NCI-H187 (cell line): ENCODE measurements at places on chromosomes 11 and 22.
A peak's percentile ranks its signal among the peaks of the same experiment; 100 is the strongest.

DNA sequence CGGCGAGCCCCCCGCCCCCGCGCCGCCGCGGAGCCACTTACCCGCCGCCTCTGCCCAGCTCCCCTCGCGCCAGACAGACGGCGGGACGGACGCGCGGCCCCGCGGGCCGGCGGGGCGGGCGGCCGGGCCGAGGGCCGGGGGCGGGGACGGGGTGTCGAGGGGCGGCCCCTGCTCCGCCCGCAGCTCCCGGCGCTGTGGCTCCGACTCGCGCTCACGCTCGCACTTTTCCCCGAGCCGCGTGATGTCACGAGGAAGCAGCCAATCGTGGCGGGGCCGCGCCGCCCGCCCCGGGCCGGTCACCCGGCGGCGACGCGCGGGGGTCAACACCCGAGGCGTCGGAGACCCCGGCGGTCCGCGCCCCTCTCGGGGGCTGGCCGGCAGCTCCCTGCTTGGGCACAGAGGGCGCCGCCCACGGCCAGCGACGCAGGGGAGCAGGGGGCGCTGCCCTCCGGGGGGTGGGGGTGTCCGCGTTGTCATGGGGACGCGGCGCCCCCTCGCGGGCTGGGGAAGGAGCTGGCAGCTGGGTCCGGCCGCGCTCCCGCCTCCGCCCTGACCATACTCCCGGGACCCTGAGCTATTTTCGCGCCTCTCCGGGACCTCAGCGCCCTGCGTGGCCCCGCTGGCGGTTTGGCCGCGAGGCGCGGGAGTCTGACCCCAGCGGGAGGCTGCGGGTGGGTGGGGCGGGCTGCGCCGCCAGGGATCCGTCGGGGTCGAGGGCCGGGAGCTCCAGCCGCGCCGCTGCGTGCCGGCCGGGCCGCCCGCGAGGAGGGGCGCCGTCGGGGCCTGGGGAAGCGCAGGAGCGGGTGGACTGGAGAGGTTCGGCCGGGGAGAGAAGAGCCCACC lies at the start of gene CHRM4:
Gene CHRM4 (minus strand): TSS at position 199 of the 843 bp plus-strand sequence. CDS start 5,219 bp downstream, outside the sequence.
- no peak for DNase-seq

GRCh38 chr22:26949193-26949592 lies 291.8 kb downstream of the MIAT start:
- no peak for DNase-seq

- DNase-seq = no peak
These were observed 5.5 kb upstream of the TMPRSS13 start for GRCh38 chr11:117934526-117935307.

DNA sequence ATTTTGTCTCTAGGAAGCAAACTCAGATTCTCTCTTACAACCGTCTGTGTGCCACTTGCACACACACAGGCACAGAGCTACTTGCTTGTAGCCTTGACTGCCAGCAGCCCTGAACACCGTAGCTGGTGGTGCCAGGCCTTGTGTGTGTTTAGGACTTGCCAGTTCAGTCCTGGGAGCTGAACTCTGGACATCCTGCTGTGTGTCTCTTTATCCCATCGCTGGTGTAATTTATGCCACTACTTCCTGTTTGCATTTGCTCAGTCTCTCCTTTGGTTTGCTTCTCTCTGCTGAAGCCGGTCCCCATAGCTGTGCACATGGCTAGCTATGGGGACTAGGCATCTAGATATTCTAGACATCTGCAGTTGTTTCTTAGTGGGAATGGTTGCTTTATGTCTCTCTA lies 24.0 kb downstream of the MARK2 start:
- DNase-seq = no peak

GRCh38 chr11:44943118-44943517 lies 7.6 kb downstream of the TP53I11 start:
- peak; percentile 57 for DNase-seq

- DNase-seq = no peak
These were observed 67.2 kb upstream of the TTC12 start for GRCh38 chr11:113247221-113247620.

DNA sequence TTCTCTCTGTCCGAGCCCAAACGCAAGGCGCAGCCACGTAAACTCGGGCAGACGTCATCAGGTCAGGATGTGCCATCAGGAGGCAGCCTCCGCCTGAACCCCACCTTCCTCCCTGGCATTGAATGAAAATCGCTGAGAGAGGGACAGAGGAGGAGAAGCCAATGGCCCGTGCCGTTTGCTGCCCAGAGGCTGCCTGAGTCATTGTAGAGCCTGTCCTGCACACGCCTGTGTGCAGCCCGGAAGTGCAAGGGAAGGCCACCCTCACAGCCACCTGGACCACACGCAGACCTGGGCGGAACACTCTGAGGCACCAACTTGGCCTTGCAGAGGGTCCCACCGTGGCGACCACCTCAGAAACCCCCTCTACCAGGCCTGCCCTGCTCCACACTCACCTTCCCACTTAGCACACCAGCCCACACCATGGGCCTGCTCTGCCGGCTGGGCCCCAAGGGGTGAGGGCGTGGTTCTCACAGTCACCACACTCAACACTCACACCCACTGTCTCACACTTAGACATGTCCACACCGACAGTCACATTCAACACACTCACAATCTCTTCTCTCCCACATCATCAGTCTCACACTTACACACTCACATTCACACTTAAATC lies 9.1 kb downstream of the CHID1 start:
- no peak for DNase-seq

DNA sequence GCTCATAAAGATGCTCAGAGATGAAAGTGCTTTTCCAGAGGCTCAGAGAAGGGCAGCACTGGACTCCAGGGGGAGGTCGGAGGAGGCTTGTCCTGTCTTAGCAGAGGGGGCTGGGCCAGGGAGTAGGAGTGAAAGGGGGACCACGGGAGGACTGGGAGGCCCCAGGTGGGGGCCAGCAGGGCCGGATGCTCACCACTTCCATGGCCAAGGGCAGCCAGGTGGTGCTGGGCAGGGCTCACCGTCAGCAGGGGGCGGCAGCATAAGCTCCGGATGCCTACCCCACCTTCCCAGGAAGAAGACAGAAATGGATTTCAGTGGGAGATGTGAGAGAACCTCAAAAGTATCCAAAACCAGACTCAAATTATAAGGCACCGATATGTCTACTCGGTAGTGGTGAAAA lies 11.0 kb downstream of the RAB36 start:
- no peak for DNase-seq

GRCh38 chr11:19880088-19880345 lies 167.4 kb downstream of the NAV2 start:
- no peak for DNase-seq

DNA sequence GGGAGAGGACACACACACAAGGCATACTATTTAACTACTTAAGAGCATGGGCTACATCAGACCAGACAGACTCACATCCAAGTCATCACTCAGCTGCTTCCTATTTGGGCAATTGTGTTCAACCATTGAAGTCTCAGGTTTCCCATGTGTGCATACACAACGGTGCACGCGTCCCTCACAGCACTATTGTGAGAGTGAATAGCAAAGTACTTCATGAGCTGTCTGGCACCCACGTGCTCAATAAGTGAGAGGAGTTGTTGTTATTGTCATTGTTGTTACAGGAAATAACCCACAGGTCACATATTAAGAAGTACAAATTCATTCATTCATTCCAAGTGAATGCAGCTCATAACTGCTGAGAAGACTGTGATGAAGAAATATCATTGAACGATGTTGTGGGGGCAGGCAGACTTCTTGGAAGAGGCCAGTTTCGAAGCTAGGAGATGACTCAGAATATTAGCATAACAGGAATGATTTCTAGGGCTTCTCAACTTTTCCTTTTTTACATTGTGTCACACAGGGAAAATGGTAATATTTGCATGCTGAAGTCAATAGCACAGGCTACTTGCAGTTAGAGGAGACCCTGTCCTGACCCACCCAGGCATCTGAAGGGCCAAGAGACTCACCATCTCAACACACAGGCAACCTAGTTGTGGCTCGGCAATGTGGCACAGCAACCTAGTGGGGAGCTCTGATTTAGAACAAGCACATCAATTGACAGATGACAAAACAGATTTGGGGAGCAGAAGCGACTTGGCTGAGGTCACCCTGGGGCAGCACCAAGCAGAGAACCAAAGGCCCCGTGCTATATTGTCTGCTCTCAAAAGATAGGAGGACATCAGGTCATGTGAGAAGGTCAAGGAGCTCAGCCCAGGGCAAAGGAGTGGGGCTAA lies 606.0 kb downstream of the BUD13 start:
- no peak for DNase-seq

DNA sequence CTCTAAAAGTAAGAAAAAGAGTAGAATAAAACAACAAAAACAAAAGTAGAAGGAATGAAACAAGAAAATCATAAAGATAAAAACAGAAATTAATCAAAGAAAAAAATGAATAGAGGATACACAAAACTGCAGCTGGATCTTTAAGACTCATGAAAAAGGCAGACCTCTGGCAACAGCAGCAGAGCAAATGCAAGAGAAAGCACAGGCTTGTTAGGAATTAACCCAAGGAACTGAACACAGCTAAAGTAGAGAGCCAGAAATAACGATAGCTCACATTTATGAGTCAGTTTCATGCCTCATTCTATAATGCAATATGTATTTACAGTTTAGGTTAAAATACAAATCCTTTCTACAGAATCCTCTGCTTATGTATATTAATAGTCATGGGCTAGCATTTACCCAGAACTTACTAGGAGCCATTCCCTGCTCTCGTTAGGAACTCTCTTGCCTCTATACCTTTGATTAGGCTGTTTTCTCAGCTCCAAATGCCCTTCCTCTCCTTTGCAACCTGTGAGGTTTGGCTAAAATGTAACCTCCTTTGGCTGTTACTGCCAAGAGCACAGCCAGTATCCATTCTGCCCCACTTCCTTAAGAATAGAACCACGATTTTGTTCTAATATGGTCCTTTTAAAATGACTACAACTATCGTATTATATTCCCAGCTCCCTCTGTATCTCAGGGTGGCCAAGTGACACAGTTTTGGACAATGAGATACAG lies 38.3 kb upstream of the NFAM1 start:
- DNase-seq = no peak

DNA sequence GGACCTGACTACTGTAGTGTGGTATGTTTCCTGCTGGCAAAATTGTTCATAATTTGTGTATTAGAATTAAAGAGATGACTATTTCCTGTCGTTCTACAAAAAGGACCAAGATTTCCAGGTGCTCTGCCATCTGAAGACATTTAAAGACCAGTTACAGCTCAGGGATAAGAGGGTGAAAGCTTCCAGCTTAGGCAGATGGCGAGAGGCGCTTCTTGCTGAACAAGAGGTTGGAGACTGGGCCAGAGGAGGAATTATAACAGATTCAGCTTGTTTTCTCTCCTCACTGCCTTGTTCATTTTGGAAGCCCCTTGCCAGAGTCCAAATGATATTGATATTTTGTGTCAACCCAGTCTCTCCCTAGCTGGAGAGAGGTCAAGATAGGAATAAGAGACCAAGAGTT lies 23.1 kb upstream of the NNMT start:
- DNase-seq = no peak

DNA sequence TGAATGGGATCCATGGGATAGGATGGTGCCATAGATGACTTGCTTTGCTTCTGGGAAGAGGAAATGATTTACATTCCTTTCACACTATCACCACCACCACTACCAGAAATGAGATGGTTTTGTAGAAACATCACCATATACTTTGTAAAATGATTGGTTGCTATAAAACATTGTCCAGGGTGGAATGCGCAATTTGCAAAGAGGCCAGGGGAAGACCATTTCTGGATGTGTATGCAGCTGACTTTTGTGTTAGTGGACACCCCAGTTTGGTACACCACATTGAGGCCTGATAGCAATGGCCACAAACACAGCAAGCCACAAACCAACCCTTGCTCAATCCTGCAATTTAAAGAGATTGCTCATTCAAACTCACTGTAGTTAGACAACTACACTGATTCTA lies 56.7 kb upstream of the RCN1 start:
- DNase-seq = no peak

- DNase-seq = no peak
These were observed 25.9 kb downstream of the IGLL1 start for GRCh38 chr22:23553924-23554870.

DNA sequence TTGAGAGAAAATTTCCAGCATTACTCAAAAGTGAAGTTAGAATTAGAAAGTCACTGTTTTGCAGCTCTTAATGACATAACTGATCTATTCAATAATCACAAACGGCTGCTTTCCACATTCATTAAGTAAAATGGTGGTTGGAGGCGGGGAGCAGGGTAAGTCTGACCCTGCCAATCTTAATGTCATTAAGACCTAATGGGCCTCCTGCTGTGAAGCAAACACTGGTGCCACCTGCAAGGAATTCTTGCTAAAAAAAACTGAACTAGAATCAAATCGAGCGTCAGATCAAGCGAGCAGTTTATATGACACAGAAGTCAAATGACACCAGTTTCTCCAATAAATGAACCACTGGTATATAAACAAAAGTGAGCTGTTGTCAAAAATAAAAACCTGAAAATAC lies 351.5 kb downstream of the BRD1 start:
- DNase-seq = no peak

DNA sequence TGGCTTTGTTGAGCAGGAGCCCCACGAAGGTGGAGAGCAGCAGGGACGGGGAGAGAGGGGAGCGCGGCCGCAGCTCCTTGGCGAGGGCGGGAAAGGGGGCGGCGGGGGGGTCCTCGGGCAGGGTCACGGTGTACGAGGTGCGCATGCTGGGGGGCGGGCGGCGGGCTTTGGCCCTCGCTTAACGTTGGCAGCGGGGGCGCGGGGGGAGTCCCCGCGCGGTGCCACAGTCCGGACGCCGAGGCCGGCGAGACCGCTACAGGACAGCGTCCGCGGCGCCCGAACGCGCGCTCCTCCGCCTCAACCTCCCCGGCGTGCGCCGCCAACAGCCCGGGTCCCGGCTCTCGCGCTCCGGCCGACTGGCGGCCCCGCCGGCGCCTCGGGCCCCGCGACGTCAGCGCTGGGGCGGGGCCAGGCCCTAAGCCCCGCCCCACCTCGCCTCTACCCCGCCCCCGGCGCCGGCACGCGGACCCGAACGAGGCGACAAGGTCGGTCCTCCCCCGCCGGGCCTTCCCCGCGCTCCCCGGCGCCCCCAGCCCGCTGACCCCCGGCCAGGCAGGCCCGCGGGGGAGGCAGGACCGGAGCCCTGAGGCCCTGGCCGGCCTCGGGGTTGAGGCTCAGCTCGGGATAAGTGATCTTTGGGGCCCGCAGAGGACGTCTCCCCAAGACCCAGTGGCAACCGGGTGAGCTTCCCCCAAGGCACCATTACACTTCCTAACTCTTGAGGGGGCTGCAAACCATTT lies 17.5 kb downstream of the USP2 start:
- no peak for DNase-seq

- DNase-seq = no peak
These were observed 312.2 kb upstream of the C11orf87 start for GRCh38 chr11:109109571-109110315.

DNA sequence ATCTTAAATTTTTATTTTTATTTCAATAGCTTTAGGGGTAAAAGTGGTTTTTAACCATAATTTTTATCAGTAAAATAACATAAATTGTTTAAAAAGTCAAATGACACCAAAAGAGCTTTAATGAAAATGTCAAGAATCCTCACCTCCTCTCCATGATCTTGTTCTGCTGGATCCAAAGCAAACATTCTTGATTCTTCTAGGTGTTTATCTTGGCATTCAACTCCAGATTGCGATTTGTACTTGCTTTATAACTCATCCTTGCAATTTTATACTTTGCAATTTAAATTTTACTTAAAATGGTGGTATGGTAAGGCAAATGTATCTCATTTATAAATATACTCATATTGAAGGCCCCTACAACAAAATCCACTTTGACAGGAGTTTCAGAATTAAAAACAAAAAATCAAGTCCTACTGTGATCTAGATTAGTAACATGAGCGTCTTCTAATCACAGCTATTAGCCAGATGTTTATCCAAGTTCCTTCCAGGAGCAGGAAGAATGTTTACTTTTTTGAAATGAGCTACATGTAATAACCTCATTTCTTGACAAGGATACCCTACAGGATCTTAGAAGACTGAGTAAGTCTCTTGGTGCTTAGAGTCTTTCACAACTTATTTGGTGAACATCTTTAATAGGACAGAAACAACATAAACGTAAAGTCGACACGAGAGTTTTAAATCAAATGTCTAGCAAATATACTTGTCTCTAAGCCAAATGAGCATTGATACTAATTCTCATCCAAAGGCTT lies 72.4 kb upstream of the CARD18 start:
- DNase-seq = no peak
